AG04449 (cell line): ENCODE measurements at places on chromosomes 11 and 22.

DNA sequence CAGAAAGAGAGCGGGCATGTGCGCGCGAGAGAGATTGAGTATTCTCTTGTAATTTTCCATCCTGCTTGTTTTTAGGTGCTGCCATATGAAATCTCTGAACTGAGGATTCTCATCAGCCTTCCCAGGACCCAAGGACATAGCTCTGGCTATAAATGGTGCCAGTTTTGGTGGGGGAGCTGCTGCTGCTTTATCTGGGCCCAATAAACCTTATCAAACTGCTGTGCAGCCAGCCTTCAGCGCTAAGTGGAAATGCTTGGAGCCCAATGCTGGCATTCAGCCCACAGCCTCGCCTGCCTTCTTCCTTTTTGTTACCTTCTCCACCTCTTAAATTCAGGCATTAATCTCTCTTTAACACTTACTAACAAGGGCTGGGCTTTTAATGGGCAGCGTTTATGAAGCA, 2.4 kb upstream of the ZBTB16 start:
- no peak for DNase-seq

- no peak for DNase-seq
Measured at GRCh38 chr11:77202941-77203900, 75.2 kb downstream of the MYO7A start.

DNA sequence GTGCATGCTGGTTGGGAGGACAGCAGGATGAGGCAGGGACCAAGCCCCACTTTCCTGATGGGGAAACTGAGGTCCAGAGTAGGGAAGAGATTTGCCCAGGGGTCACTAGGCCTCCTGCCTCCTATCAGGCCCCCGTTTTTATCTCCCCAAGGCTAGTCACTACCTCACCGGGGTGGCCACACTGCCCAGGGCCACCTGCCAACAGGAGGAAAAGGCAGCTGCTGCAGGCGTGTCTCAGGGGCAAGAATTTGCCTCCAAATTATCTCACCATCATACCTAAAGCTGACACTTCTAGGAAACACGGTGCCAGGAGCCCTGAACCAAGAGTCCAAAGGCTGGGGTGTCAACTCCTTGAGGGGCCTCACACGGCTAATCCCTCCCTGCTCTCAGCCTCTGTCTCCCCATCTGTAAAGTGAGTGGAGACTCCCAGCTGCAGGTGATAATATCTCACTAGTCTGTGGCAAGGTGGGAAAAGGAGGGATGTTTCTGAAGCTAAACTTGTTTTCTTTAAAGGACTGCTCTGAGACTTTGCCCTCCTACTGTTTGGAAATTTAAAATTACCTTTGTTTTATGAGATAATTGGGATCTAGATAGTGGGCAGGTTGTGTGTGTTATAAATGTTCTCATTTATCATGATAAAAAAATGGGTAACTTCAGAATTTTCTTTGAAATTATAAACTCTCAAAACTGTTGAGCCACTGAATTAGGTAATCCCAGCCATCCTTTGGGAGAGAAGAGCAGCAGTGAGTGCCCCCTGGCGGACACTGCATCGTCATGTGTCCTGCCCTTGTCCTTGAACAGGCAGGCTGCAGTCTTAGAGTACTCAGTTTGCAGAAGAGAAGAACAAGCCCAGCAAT, 60.0 kb downstream of the MYO7A start:
- peak; percentile 21 for DNase-seq

GRCh38 chr11:99268886-99269285, 248.1 kb downstream of the CNTN5 start:
- no peak for DNase-seq

- no peak for DNase-seq
Measured at GRCh38 chr11:65745049-65745448, 24.5 kb upstream of the RNASEH2C start.

DNA sequence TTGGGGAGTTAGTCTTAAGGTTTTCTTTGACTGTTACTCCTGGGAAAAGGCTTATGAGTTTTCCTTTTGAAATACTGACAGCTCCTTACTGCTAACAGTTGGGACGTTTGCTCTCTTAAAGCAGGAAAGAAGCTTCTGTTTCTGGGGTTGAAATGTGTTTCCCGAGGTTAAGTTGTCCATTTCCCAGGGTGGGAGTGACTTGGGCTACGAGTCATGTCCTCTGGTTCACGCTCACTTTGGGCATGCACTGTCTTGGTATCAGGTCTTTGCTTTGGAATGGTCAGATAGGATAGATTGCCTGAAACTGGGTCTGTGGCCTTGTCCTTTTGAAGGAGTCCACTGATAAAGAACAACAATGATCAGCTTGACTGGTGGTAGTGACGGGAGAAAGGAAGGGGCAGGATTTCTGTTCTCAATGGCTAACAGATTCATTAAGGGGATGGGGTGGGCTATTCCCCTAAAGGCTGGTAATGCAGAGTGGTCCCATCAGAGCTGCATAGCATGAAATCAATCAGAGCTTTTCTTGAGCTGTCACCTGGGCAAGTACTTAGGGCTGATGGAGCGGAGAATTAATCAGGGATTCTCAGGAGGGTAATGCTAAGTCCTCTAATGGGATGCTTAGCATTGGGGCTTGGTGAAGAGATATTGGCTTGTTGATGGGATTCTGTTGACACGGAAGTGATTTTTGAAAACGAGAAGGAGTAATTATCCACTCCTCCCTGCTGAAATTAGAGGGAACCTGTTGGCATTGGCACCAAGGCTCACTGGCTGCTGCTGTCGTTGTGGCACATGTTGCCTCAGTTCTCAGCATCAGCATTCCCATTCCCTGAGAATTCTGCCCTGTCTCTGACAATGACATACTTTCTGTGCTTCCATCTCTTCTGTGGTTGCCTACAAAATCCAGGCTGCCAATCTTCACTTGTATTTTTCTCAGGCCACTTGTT, 81.6 kb downstream of the TEAD1 start:
- DNase-seq = no peak

DNA sequence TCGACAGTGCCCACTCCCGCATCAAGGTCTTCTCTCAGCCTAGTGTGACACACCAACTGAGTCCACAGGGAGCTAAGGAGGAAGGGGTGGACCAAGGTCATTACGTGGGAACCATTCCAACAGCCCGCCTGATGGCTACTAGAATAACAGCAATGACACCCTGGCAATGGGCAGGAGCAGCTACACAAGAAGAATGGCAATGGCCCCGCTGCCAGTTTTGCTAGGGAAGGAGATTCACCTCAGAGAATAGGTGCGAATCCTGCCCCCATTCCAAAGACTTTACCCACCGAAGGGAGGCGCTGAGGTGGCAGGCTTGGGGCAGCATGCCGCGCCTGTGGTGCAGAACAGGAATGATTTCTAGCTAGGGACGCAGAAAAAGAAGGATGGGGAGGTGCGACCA, 9.1 kb downstream of the WT1 start:
- no peak for DNase-seq

DNA sequence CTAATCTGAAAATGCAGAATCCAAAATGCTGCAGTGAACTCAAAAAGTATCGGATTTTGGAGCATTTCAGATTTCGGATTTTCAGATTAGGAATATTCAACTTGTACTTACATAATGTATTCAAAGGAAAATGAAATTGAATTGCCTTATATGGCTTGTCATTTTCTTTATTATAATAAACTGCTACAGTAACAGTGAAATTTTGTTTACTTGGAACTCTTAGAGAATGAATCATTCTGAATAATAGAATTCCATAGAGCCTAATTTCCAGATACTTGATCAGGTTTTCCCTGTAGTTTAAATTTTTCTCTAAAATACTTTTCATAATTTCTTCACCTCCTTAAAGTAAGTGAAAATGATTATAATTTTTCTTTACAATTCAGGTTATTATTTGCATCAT, 17.3 kb downstream of the TTC17 start:
- DNase-seq = no peak

DNA sequence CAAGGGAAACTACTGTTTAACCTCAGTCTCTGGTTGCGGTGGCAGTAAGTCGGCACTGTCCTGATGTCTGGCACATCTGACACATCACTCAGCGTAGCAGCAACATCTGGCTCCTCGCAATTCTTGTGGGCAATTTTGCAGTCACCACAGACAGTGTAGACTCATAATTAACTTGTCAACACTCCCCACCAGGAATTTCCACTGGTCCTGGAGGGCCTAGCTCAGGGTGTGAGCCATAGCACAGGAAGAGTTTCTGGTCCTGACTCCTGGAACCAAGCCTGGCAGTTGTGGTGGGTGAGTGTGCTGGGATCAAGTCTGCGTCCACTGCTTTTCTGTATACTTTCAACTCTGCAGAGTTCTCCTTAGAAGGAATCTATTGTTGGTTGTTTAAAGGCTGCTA, 209.7 kb downstream of the SNX19 start:
- peak; percentile 53 for DNase-seq

DNA sequence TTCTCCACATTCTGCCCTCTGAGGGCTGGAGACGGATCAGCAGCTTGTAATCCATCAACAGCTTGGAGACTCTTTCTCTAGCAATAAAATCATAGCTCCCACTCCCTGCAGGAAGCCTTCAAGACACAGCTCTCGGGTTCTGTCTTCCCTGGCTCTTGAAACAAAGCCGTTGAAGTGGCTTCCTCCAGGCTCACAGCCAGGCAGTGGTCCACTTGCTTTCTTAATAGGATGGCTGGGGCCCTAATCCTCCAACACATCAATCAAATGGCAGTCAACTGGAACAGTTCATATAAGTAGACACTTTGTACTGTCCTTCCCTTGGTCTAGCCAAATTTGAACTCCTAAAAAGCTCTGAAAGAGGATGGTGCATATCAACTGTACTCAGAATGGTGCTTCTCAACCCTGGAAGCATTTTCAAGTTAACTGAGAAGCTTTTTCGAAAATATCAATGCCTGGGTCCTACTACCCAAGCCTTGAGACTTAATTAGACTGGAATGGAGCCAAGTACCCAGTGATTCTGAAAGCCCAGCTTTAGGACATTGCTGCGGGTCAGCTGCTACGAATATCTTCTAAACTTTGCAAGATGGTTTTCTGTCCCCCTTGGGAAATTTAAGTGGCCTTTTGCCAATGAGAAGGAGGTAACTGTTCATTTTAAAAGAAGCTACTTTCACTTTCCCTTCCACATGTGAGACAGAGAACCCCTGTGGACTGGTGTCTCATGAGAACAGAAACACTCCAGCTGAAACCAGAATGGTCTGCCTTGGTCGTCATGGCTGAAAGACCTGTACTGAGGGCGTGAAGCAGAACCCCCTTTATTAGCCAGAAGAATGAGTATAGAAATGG, 74.7 kb downstream of the SC5D start:
- DNase-seq = no peak

DNA sequence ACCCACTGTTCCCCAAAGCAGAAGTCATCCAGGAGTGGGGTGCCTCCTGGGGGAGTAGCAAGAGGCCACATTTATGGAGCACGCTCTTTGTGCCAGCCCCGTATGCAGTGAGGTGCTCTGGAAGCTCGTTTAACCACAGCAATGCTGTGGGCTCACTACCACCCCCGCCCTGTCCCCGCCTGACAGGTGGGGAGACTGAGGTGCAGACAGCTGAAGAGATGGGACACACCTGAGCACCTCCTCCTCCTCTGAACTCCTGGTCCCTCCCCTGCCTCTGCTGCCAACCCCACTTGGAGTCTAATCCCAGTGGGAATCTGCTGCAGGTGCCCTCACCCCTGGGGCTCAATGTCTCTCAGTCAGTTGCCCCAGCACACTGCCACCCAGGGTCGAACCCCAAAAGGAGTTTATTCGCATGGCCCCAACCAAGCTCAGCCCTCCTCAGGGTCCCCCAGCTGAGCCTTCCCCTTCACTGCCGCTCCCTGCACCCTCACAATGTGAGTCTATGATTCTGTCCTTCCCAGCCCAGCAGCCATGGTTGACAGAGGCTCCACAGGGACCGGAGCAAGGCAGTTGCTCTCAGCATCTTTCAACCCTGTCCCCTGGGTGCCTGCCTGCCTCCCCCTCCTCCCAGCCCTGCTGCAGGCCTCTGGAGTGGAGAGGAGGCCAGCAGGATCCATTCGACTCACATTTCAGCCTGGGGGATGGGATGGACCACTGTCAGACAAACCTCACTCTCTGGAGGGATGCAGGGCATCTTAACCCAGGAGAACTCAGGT, 13.3 kb upstream of the BCR start:
- DNase-seq = no peak

- DNase-seq = no peak
Measured at GRCh38 chr11:103963648-103964047, 72.8 kb upstream of the DDI1 start.

- DNase-seq = no peak
Measured at GRCh38 chr22:36470162-36470993, 11.1 kb downstream of the TXN2 start.

- DNase-seq = no peak
Measured at GRCh38 chr11:117020287-117020686, 77.9 kb downstream of the SIK3 start.

- DNase-seq = no peak
Measured at GRCh38 chr22:19610518-19611253, 86.5 kb upstream of the CLDN5 start.

- DNase-seq = no peak
Measured at GRCh38 chr11:11545285-11546275, 76.2 kb downstream of the GALNT18 start.
